NCI-H82 (cell line): ENCODE measurements at places on chromosomes 6 and 20.
A peak's percentile ranks its signal among the peaks of the same experiment; 100 is the strongest.

- no peak for DNase-seq
Observed at GRCh38 chr6:14165091-14165490, 47.5 kb downstream of the CD83 start.

GRCh38 chr6:149271348-149272340, 45.9 kb upstream of the TAB2 start:
- no peak for DNase-seq

- no peak for DNase-seq
Observed at GRCh38 chr6:111805511-111806164, 67.6 kb downstream of the FYN start.

DNA sequence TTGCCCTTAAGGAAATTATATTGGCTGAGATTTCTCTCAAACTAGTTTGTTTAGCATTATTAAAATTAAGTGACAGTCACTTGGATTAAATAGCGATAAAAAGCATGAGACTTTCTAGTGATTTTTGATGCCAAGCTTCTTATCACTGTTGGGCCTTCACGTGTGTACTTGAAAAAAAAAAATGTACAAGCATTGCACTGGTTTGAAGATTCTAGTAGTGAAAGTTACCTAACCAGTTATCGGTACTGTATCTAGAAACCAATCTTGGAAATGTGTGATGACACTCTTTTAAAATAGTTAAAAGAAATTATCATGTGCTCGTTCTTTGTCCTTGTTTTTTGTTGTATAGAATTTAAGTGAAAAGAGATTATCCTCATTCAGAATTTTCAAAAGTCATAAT, 102.1 kb downstream of the SCAF8 start:
- DNase-seq, result no peak

- DNase-seq, result peak; percentile 53
Observed at GRCh38 chr20:36098364-36098763, 56.2 kb upstream of the EPB41L1 start.

GRCh38 chr6:136611133-136611532, 60.9 kb upstream of the MAP7 start:
- DNase-seq, result no peak

DNA sequence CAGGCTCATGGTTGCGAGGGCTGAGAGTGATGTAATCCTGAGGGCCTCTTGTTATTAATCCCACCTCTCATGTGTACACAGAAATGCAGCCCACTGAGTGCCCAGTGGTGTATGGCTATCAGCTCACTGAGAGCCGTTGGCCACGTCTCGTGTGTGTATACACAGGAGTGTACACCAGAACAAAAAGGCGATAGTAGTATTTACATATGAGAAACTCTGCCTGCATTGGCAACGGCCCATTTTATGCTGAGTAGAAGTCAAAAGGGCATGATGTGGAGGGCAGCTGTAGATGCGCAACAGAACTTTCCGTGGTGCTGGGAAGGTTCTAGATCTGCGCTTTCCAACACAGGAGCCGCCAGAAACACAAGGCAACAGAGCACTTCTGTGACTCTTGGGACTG, 28.9 kb upstream of the CDH4 start:
- no peak for DNase-seq

- DNase-seq, result no peak
Observed at GRCh38 chr6:161476711-161477110, 202.8 kb upstream of the AGPAT4 start.

DNA sequence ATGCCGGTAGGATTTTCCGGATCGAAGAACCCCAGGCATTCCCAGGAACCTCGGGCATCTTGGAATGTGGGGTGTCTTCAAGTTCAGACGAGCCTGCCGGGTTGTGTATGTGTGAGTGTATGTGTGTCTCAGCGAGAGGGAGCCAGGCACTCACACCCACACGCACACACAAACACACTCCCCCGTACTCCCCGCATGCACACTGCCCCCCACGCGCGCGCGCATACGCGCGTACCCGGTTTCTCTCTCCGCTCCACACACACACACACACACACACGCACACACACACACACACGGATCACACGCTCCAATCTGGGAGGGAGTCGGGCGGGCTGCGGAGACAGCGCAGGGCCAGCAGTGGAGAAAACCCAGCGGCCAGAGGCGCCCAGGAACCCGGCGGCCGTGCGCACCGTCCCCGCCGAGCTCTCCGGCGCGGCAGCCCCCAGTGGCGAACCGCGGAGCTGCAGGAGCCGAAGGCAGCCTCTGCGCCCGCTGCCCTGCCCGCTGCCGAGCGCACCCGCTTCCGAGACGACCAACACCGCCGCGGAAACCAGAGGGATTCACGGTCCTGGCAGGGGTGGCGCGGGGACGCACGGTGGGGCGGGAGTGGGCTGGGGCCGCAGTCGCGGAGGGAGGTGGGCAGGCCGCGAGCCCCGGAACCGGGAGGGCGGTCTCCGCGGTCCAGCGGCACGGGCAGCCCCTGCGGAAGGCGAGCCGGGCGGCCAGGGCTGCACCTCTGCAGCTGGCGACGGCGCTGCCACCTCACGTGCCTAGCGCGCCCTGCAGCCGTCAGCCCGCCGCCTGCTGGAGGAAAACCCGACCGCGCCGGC, at the start of gene LRFN2:
LRFN2 (minus strand) TSS at position 125 of the 830 bp plus-strand sequence.
- peak; percentile 90 for DNase-seq

- DNase-seq, result no peak
Observed at GRCh38 chr6:143675946-143676345, 1.8 kb upstream of the PHACTR2 start.

DNA sequence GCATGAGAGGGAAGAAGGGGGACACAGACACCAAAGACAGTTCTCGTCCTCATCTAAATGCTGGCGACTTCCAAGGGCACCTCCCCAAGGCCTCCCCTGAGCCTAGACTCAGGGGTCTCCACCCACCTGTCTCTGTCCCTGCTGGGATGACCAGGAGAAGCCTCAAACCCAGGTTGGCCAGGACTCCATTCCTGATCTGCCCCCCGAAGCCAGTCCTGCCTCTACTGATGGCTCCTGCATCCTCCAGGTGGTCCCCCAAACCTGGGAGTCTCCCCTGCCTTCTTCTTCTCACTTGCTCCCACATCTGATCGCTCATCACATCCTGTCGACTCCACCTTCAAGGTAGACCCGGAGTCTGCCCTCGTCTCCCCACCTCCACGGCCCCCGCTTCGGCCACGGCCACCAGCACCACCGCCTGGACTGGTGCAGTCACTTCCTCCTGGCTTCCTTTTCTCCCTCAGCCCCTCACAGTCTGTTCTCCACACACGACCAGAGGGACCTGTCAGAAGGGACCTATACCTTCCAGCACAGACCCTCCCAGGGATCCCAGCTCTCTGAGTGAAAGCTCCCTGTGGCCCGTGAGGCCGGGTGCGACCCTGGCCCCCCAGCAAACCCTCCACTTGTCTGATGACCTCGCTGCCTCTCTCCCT, 92.1 kb downstream of the CEBPB start:
- no peak for DNase-seq

DNA sequence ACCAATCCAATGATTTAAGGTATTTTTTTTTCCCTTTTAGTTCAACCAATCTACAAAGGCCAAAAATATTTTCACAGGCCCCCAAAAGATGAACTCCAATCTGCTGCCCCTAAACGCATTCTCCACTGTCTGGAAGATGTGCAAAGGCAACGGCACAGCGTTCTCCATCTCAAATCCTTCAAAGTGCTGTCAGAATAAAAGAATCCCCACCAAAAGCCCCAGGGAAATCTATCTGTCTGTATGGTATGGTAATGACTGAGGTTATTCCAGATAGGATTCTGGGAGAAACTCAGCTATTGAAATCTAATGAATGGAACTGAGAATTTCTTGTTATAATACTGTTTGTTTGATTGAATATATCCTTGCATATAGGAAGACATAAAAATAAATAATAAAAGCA, 217.8 kb upstream of the CCN2 start:
- DNase-seq, result no peak

GRCh38 chr6:25888626-25889025, 14.6 kb upstream of the SLC17A3 start:
- no peak for DNase-seq

GRCh38 chr6:136508725-136509392, 41.4 kb downstream of the MAP7 start:
- no peak for DNase-seq

DNA sequence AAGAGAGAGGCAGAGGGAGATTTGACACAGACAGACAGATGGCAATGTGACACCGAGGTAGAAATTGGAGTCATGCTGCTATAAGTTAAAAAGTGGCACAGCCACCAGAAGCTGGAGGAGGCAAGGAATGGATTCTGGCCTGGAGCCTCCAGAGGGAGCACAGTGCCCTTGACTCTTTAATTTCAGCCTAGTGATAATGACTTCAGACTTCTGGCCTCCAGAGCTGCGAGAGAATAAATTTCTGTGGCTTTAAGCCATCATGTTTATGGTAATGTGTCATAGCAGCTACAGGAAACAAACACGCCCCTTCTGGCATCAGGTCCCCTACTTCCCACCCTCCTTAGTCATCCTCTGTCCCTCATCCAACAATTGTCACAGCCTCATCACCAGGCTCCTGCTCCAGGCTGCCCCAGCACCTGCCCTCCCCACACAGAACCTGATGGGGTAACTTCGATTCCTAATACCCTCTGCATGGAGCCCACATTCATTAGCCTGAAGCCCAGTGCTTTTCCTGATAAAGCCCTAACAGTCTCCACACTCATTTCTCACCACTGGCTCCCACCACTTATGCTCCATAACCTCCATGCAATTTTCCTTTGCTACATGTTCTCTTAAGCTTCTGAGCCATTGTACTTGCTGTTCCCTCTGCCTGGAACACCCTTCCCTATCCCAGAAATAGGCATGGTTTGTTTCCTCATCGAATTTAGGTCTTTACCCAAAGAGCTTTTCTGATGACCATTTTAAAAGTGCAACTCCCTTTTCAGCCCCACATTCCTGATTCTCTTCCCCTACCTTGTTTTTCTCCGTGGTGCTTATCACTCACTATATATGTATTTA, 69.7 kb upstream of the TOX2 start:
- no peak for DNase-seq

DNA sequence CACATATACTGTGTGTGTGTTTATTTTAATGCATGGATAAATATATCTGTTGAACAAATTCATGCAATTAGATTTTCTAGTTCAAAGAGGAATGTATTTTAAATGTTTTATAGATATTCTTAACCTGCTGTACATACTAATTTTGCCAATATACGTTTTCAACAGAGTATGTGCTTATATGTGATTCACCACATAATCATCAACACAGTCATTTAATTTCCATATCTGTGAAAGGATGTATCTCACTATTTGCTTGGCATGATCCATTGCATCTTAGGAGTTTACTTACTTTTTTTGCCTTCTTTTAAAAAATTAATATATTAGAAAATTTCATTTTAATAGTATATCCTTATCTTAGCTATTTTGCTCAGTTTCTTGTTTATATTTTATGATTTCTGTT, 902.3 kb upstream of the CITED2 start:
- no peak for DNase-seq

DNA sequence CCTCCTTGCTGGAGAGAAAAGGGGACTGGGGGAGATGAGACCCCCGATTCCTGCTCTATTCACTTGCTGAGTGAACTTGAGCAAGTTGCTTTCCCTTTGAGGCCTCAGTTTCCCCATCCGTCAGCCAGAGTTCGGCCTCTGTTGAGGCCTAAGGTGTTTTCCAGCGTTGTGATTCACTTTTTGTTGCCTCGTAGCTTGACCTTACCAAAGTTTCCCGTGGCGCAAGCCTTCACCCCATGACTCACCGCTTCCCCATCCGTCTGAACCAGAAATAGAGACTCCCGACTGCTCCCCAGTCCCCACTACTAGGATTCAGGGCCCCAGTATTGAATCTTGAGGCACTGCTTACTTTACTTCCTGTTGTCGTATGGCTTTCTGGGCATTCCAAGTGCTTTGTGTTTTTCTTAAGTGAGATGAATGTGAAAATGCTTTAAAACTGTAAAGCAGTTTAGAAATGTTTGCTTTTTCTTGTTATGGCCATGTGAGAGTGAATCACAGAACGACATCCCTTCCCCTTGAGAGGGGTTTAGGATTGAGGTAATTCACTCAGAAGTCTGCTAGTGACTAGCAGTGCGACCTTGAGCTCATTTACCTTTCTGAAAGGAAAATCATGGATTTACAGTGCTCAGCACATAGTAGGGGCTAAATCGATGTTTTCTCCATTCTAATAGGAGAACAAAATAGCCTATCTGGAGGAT, 1.2 kb downstream of the CHMP4B start:
- DNase-seq, result no peak

DNA sequence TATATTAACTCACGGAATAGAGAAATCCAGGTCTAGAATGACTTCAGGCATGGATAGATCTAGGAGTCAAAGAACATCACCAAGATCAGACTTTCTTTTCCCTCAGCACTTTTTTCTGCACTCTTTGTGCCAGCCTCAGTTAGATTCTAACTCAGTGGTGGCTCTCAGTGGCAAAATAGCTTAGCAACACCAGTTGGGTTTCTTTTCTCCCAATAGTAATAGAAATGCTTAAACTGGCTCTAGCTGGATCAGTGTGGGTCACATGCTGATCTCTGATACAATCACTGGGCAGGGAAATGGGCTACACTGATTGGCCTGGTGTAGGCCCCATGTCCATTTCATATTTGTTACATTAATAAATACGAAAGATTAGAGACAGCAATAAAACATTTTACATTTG, 44.2 kb upstream of the ARFGEF2 start:
- no peak for DNase-seq

GRCh38 chr6:56517155-56517745, 125.4 kb downstream of the DST start:
- DNase-seq, result no peak

DNA sequence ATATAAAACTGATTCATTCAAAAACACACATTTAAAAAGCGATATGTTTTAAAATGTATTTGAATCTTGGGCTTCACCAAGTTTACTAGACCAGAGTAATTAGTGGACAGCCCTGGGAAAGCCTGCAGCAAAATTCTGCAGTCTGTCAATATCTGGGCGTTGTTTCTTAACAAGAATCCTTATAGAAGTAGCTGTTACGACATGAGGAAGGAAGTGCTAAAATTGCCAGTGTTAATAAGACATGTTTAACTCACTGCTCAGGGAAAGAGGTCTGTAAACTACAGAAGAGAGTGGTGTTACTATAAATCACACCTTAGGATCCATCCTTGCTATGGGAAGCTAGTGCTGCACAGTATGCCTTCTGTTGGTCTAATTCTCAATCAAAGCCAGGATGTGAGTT, 120.6 kb downstream of the TBX18 start:
- DNase-seq, result no peak

GRCh38 chr6:130115036-130115435, 96.7 kb downstream of the L3MBTL3 start:
- DNase-seq, result no peak

DNA sequence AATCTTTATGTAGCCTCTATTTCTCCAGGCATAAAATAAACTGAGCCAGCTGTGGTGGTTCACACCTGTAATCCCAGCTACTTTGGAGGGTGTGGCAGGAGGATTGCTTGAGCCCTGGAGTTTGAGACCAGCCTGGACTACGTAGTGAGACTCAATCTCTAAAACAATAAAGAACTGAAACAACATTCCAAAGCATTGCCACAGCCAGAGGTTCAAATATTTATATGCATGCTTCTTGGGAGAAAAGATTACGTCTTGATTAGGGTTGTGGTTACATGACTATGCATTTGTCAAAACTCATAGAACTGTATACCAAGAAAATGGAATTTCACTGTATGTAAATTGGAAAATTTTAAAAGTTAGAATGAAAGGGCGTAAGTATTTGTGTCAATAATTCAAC, 27.7 kb upstream of the PAX1 start:
- no peak for DNase-seq
